Stimulated activated CD8-positive, alpha-beta memory T cell treated with anti-CD3 and anti-CD28 coated beads, Interleukin-7, amount 100 ng/mL, for 48 hours (primary cell): ENCODE measurements at places on chromosomes 3 and 15.

DNA sequence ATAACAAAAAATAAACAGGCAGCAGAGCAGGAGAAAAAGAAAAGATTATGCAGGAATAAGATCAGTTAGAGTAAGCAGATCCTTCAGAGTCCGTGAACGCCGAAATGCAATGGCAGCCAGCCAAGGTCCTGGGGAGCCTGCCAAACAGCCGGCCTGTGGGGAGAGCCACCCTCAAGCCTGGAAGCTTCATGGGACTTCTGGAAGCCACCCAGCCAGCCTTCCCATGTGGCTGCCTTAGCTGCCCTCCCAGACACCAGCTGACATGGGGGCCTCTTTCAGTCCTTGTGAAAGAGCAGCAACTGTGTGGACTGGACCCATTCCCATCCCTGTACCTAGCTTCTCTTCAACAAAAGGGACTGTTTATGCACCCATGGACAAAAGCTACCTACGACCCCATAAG, 64.9 kb upstream of the RAD18 start:
- DNase-seq: no peak

DNA sequence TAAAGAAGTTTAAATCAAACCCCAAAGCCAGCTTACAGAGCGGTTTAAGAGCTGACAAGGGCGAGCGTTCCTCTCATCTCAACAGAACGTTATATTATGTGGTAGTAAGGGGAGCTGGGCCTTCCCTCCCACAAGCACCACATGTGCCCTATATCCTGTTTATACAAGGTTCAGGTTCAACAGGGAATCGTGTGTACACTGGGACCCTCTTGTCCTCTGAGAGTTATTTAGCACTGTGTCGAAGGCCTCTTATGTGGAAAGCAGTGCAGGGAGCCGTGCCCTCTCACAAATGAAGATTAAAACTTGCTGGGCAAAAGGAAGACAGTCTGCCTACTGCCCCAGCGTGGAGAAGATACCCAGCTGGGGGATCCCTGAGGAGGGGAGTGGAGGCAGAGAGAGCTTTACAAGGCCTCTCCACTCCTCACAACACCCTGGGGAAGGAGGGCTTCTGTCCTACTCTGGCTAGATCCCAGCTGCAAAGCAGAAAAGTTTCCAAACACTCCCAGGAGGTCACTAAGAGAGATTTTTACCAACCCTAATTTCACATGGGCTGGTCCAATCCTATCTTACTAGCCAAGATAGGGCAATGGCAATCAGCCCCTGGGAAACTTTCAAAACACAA, 2.9 kb downstream of the TLE3 start:
- no peak for DNase-seq

DNA sequence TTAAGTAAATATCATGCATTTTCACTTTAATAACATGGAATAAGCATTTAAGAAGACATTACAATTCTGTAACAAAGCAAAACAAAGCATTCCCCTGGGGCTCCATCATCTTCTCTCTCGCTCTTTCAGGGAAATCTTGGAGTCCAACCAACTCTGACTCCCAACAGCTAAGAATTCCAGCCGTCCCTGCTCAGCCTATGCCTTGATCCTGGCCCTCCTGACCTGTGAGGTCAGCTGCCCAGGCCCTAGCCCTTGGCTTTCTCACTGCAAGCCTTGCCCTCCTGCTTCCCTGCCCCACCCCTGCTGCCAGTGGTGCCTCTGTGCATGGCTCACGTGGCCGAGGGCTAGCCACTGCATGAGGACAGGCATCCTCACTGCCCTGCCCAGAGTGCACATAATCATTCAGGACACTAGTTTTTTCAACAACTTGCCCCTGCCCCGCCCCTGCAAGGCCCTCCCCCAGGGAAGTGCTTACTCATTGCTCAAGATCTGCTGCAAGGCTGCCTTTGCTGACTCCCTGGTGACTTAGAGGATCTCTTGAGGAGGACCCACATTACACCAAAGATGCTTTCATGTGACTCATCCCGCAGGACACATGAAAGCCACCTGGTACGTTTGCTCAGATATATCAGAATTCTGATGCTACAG, 37.6 kb downstream of the MTMR10 start:
- DNase-seq: peak; percentile 10

GRCh38 chr15:100005715-100006114, 272.5 kb upstream of the LYSMD4 start:
- no peak for DNase-seq

- no peak for DNase-seq
Observed at GRCh38 chr15:66595332-66595731, 29.5 kb upstream of the LCTL start.

DNA sequence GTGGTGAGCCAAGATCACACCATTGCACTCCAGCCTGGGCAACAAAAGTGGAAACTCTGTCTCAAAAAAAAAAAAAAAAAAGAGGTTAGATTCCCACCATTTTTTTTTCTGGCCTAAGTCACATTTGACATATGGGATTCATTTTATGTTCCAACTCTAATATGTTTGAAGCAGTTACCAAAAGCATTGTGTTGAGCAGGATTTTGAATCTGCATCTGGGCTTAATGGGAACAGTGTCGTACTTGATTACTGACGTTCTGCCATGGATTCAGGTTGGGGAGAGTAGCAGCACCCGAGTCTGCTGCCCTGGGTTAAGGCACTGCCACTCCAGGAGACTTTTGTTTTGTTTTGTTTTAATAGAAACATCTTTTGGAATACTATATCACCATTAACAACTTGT, 348.7 kb upstream of the TBL1XR1 start:
- no peak for DNase-seq

- no peak for DNase-seq
Observed at GRCh38 chr15:35867356-35867755, 321.4 kb upstream of the DPH6 start.

DNA sequence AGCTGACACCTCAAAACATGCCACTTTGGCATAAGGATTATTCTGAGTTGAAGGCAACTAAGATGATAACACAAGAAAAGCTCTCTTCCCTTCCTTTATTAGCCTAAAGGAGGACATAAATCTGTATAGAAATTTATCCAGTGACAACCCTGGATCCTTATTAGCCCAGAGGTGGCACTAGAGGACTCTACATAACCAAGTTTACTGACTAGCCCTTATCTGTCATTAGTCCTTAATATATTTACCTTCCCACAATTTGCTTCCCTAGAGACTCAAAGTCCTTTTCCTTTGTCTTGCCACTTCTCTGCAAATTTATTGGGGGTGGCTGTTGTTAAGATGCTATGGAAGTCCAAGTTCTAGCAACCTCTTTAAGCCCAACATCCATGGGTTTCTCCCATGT, 26.7 kb downstream of the CEP70 start:
- no peak for DNase-seq

DNA sequence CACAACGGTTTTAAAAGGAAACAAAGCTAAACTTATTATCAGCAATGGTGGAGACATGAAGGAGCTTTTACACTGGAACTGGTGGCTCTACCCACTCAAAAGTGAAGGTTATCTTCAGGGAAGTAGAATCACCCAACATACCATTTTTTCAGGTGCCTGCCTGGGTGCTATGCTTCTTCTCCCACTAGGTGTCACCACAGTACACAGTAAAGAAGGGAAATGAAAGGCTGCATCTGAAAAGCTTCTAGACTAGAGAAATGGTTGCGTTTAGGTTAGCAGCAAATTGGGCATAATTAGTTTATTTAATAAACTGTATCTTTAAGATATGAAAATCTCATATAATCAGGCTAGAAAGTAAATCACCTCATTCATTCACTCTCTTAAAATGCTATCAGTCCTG, 47.0 kb upstream of the SELENOK start:
- no peak for DNase-seq

GRCh38 chr3:103367481-103367880, 932.7 kb downstream of the ZPLD1 start:
- DNase-seq: no peak

DNA sequence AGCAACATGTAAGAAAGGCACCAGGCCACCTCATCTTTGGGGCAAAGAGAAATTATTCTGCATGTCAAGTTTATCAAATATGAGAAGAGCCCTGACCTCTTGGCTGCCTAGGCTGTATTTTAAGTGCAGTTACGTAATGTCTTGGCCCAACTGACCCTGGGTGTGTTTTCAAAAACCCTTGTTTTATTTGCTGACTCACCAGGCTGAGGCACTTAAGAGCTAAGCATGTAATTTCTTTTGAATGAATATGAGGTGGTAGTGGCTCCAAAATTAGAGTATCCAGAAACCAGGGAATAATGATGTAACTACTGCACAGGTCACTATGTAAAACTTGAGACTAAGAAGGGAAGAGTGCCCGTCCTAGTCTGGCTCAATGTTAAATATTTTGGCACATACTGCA, 24.3 kb downstream of the PGPEP1L start:
- DNase-seq: no peak

DNA sequence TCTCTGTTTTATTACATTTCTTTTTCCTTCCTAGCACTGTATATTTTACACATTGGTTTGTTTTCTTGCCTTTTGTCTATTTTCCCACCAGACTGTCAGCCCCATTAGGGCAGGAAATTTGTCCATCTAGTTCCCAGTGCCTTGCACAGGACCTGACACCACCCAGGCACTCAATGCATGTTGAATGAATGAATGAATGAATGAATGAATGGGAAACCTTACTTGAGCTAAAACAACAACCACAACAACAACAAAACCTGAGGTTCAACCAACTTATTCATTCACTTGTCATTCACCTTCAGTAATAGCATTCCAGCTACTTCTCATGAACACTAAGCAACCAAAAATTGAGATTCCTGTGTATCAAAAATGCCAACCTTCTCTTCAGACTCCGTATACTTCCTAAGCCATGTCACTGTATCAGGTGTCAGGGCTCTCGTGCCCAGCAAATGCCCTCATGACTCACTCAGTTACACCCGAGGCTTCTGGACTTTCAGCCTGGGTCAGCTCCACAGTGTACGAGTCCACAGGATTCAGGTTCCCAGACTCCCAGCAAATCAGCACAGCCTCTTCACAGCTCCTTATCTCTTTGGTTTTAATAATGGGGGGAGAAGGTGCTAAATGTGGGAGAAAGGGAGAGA, 37.3 kb downstream of the FSD2 start:
- DNase-seq: no peak

DNA sequence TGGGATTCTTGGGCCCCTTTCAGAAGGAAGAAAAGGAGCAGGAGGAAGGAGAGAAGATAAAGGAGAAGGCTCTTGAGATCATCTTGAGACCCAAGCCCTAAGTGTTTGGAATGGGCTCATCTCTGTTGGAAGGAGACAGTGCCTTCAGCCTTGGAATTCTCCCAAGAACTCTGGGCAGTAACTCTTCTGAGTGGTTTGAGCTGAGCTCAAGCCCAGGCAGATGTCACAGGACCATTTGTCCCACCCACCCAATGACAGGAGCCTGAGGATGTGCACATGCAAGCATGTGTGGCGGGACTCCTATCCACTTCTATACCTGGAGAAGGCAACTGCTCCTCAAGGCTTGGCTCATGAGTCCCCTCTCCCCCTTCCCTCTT, 14.6 kb upstream of the TMEM40 start:
- no peak for DNase-seq

DNA sequence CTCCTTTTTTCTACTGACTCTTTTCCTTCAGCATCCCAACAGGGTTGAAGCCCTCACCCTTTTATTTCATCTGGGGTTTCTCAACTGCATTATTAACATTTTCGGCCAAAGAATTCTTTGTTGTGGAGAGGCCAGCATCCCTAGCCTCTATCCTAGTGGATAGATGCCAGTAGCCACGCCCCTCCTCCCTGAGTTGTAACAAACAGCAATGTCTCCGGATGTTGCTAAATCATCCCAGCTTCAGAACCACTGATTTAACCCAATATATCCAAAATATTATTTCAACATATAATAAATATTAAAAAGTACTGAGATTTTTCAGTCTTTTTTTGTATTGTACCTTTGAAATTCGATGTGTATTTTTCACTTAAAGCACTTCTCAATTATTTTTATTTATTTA, 2.0 kb upstream of the RNF111 start:
- no peak for DNase-seq

- peak; percentile 85 for DNase-seq
Observed at GRCh38 chr15:67120839-67121643, 55.6 kb downstream of the SMAD3 start.

DNA sequence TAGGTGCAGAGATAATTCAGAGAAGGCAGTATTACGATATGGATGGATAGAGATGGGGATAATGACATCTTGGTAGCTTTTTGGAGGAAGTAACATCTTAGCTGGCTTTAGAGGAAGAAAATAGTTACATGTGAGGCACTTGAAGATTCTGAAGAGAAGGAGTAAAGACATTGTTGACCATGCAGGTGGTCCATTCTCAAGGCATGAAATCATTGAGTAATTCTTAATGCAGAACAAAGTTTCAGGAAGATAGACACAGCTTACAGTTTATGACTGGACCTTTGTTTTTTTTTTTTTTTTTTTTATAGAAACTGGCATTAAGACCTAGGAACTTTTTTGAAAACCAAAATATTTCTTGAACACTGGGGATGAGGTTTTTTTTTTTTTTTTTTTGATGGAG, 28.2 kb downstream of the MBNL1 start:
- DNase-seq: no peak

- no peak for DNase-seq
Observed at GRCh38 chr3:12708584-12709192, 44.8 kb upstream of the RAF1 start.

DNA sequence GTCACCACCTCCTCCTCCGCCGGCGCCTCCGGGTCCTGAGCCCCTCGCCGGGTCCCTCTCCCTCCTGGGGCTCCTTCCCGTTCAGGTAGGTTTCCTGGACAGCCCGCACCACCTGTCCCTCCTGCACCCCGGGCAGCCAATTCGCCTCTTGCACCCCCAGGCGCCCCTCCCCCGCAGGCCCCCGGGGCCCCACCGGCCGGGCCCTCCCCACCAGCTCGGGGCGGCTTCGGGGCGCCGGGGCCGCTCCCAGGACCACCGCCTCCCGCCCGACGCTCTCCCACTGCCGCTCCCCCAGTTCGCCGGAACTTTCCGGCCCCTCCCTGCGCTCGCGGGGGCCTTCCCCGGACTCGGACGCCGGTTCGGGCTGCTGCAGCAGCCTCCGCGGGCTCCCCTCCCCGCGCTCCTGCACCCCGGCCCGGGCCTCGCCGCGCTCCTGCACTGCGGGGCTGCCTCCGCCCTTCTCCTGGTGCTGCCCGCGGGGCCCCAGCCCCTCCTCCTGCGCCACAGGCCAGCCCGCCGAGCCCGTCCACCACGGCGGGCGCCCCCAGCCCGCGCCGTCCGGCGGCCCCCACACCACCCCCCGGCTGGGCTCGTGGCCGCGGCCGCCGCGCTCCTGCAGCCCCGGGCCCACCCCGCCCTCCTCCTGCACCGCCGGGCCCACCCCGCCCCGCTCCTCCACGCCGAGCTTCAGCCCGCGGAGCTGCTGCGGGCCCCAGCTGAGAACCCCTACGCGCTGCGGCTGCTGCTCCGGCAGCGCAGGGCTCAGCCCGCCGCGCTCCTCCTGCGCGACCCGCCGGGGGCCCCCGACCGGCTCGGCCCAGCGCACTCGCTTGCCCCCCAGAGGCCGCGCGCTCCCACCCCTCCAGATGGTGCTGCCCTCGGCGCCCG, 587 bp upstream of the TNK2 start:
- DNase-seq: no peak

GRCh38 chr3:169218314-169218983, 445.1 kb downstream of the MECOM start:
- no peak for DNase-seq

- DNase-seq: no peak
Observed at GRCh38 chr3:127483005-127483641, 107.4 kb downstream of the TPRA1 start.
